Motor neuron (in vitro differentiated cells): ENCODE measurements at places on chromosomes 13 and 19. TPM values are rescaled to one million over a fixed set of nuclear protein-coding genes. Genes with fewer than 3 reads are reported as not detected.

The ZNF575 gene
- 0.71 and 1.1 TPM in 2 replicates for total RNA-seq

The ZSCAN4 gene
- total RNA-seq, result not detected in 2 replicates

GRCh38 chr19:37975071-37975470 lies 68.1 kb downstream of the SIPA1L3 start:
- ATAC-seq, result no peak

DNA sequence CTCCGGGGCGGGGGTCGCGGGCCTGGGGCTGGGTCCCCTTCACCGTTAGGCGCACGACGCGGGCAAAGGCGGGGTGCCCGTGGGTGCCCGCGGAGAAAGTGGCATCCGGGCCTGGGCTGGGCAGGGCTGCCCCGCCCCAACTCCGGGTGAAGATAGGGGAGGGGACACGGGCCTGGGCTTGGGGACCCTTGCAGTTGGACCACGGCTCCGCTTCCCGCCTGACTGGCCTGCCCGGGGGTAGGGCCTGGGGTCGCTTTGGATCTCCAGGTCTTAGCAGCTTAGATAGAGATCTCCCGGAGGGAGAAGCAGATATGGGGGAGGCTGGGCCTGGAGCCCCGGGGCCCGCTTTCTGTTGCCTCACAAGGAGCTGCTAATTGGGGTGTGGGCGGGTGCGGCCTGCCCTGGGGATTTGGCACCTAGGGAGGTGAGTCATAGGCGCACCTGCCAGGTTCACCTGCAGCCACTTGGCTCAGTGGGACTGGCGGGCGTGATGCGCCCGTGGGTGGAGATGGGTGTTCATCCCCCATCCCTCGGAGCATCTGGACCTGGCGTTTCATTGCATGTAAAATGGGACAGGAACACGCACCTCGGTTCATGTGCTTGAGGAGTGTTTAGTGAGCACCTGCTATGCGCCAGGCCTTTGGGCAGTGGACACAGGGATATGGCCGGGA lies 585 bp downstream of the MAP1S start:
- peak; percentile 2 for ATAC-seq

DNA sequence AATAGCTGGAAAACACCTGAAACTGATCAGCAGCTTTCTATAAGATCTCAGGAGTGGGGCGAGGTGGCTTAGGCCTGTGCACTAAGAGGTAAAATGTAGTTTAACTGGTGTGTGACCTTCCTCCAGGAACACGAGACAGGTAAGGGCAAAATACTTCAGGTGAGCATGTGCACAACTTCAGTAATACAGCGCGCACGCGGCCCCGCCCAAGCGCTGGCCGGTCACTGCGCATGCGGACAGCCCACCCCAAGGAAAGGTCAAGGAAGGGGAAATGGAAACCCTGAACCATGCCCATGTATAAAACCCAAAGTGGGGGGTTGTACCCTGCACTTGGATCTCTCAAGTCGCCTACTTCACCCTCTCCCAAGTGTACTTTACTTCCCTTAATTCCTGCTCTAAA lies 49.4 kb upstream of the ARHGEF7 start:
- ATAC-seq, result no peak

DNA sequence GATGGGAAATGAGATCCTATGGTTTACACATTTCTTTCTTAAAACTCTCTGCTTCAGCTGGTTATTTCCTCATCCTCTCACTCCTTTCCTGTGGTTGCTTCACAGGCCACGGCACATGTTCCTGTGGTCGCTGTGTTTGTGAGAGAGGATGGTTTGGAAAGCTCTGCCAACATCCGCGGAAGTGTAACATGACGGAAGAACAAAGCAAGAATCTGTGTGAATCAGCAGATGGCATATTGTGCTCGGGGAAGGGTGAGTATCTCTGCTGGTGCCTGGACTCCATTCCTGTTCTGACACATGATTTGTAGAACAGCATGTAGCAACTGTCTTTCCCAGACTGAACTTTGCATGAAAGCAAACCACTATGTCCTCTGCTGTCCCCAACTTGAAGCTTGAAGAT lies 254.2 kb downstream of the ITGBL1 start:
- no peak for ATAC-seq

The C19orf38 gene
- total RNA-seq, result 0.25 and 0.65 TPM in 2 replicates

GRCh38 chr13:31418186-31418585 lies 218.4 kb downstream of the B3GLCT start:
- ATAC-seq, result no peak

The LRRC4B gene
- 22.1 and 24.3 TPM in 2 replicates for total RNA-seq

The IGFL3 gene
- not detected in 2 replicates for total RNA-seq

The RUBCNL gene
- total RNA-seq, result 10.5 and 10.9 TPM in 2 replicates

DNA sequence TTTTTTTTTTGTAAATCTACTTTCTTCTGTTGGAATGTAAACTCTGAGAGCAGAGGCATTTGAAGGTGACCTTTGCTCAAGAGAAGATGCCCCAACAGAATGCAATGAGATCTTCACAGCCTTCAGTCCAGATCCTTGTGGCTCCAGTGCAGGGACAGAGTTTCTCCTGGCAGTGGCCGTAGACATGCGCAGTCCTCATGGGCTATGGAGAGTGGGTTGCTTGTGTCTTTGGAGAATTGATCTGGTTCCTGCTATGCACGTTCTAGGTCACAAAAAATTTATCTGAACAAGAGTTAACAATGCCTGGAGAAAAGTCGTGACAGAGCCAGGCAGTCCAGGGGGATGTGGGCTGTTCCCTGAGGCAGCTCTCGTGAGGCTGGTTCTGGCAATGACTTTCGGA lies 30.1 kb downstream of the TMEM255B start:
- no peak for ATAC-seq

- no peak for ATAC-seq
Measured at GRCh38 chr13:108534728-108535127, 94.7 kb upstream of the MYO16 start.

GRCh38 chr13:108463340-108463739 lies 166.1 kb upstream of the MYO16 start:
- no peak for ATAC-seq

DNA sequence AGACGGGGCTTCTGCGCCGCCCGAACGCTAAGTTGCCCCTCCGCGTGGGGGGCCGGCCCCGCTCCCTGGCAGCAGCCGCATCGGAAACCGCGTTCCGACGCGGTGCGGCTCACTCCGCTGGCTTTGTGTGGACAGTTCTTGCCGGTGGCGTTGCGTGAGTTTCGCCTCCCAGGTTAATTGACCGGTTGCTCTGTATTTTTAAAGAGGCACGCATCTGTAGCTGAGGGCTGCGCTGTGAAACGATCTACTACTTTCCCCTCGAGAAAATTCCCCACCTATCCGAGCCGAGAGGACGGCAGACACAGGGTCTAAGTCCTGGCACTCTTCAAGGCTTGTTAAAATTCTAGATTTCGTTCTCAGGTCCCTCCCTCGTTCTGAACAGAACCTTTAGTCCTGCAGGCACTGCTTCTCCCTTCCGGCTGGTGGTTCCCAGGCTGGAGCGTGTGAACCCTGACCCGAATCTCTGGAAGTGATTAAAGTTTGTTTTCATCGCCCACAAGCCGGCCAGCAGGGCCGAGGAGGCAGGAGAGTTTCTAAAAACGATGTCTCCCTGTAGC lies 933 bp downstream of the ARHGEF7 start:
- ATAC-seq, result peak; percentile 17

The PEG3 gene
- 0.09 and 0.77 TPM in 2 replicates for total RNA-seq

The LGALS14 gene
- not detected in 2 replicates for total RNA-seq

DNA sequence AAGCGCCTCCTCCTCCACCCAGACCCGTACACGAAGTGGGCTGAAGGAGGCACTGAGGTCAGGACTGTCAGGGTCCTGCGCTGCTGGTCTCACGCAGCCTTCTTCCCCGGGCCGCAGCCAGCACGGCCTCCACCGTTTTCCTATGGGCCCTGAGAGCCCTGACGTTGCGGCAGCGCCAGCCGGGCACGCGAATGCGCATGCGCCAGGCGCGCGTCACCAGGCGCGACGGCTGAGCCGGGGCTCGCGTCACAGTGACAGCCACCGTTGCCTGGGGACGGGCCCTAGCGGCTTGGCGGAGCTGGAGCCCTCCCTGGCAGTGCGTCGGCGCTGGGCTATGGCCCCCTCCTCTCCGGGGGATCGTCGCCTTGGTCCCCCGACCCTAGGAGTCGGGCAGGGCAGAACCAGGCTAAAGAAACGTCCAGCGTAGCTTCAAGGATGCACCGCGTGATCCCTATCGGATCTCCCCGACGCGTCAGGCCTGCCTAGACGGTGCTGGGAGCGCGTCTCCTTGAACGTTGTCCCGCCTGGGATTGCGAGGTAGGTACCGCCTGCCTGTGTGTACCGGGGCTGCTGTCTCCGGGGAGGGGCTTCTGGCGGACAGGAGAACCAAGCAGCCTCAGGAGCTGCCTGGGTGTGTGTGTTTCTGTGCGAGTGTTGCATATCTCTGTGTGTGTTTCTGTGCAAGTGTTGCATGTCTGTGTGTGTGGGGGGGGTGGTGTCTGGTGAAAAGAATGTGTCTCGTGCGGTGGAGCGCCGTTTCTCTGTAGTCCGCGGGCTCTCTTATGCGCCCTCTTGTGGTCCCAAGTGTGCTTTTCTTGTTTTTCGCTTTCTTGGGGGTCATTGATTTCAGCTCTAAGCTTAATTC lies 43.2 kb downstream of the ZNF571 start:
- ATAC-seq, result no peak

- peak; percentile 52 for ATAC-seq
Measured at GRCh38 chr13:94143624-94144350, 335.7 kb downstream of the DCT start.

GRCh38 chr13:25816239-25816638 lies 235.6 kb downstream of the SHISA2 start:
- no peak for ATAC-seq
